ENCODE measurements at places on chromosomes 2 and 18.

- no peak for DNase-seq
These were observed 16.5 kb upstream of the TEX51 start for GRCh38 chr2:126882181-126882580.

DNA sequence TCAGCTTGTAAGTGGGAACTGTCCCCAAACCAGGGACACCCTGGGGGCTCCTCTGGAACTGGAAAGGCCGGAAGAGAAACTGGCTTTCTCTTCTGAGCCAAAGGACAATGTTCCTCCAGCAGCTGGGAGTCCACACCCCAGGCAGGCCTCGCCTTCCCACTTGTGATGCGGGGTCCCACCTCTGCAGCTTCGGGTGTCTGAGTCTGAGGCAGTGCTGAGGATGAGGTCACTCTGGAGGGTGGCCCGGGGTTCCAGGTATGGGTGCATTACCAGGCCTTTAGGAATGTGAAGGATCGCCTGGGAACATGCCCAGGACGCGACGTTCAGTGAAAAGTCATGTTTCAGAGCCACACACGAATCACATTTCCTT, 18.2 kb upstream of the BOK start:
- no peak for DNase-seq

DNA sequence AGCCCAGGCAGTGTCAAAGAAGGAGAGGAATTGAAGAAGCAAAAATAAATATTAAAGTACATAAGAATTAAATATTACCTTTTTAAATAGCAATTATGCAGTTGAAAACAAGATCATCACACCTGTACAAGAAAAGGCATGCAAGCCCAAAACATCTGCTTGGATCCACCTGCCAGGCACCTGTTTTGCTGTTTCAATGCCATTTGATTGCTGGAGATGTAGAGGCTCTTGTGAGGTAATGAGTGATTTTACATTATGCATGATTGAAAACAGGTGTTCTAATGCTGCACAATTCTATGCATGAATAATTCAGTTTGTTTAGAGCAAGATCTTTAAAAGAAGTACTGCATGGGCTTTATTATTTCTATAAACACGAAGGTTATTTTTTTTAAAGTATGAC, 700.6 kb upstream of the ZEB2 start:
- DNase-seq = no peak

DNA sequence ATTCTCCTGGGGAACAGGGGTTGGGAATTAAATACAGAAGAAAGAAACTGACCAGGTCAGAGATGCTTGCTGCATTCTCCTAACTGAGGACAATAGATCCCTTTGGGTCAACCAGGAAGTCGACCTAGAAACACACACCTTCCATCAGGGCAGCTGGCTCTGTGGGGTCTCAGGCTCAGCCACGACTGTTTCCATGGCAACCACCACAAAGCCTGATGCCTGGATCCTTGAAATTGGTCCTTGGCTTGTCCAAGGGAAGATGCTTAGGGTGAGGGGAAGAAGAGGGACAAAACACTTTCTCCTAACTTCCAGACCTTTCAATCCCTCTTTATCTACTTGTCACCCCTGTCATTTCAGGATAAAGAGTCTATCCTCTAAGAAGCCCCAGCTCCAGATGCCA, 194.4 kb downstream of the ALK start:
- DNase-seq = no peak

DNA sequence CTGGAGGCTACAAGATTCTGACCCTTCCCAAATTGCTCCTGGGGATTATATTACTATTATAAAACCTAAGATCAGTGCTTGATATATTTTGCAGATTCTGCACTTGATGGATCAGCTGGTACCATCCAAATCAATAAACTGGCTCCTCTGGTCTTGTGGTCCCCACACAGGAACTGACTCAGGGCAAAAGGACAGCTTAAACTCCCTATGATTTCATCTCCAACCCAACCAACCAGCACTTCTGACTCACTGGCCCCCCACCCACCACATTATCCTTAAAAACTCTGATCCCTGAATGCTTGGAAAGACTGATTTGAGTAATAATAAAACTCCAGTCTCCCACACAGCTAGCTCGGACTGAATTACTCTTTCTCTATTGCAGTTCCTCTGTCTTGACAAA, 82.1 kb downstream of the TMEM163 start:
- no peak for DNase-seq

GRCh38 chr2:233936089-233936488, 18.9 kb downstream of the TRPM8 start:
- no peak for DNase-seq

DNA sequence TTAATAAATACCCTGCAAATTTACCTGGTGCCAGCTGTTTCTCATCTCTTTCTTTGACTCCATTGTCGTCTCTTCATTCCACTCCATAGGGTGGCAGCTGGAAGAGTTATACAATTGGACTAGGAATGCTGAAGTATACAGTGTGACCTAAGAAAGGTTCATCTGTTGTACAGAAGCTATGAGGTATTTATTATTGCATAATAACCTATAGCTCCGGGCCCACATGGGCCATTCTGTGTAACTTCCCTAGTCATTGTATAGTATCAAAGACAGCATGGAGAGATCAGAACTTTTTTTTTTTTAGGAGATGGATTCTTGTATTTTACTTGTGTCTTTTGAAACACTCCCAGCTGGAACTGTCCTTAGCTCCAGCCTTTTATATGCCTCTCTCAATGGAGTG, 26.2 kb downstream of the BMP10 start:
- DNase-seq = no peak

GRCh38 chr18:63082366-63083019, 237.1 kb downstream of the BCL2 start:
- DNase-seq = no peak

DNA sequence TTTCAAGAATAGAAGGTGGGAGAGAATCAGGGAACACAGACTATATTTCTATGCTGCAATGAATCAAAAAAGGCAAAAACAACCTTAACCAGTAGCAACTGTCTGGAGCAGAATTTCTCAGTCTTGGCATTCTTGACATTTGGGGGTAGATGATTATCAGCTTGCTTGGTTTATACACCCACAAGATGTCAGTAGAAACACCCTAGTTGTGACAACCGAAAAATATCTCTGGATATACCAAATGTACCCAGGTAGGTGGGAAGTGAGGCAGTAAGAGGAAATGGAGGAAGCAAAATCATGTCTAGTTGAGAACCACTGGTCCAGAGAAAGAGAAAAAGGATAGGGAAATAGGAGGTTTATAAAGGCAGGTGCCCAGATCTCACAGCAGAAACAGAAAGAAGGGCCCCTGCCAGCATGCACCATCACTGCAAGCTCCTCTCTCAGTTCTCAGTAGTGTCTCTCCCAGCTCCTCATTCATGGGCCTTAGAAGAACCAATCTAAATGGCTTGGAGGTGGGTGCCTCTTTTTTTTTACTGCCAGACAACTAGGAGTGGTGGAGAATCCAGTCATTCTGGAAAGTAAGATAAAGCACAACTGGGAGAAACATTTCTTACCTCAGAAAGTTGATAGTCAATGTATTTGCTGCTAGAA, 50.4 kb downstream of the MBD2 start:
- peak; percentile 66 for DNase-seq

- no peak for DNase-seq
These were observed 26.6 kb downstream of the CROCC2 start for GRCh38 chr2:240932724-240933047.

DNA sequence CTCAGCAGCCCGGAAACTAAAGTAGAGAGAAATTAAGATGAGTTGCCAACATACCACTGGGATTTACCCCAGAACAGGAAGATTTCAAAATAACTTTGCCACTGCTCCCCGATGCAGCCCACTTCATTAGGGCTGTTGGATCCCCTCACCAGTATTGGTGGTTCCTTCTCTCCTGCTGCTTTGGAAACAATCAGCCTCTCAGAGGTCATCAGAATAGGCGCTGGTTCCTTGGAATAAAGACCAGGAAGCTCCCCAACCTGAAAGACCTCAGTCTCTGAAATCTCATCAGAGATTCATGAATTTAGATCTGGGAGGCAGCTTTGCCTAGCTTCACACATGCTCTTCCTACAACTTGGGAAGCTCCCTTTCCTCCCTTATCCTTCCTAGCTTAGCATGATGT, 332.4 kb downstream of the STK39 start:
- DNase-seq = no peak

DNA sequence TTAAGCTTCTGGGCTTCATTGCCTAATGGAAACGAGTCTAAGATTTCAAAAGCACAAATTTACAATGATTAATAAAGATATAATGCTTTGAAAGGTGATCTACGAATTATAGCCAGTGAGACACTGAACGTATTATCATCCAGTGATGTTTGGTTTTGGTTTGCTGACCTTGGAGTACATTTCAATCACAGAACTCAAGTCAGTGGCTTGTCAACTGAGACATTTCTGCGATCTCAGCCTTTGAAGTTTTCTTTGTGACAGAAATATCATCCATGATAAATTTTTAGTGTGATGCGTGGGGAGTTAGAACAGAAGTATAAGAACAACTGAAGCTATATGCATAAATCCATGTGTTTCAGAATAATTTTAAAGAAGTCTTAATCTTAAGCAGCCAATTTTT, 263.8 kb downstream of the TCF4 start:
- peak; percentile 44 for DNase-seq

GRCh38 chr2:132740081-132740720, 70.2 kb upstream of the LYPD1 start:
- DNase-seq = no peak

GRCh38 chr2:74755386-74755785, 78.5 kb upstream of the HK2 start:
- no peak for DNase-seq

DNA sequence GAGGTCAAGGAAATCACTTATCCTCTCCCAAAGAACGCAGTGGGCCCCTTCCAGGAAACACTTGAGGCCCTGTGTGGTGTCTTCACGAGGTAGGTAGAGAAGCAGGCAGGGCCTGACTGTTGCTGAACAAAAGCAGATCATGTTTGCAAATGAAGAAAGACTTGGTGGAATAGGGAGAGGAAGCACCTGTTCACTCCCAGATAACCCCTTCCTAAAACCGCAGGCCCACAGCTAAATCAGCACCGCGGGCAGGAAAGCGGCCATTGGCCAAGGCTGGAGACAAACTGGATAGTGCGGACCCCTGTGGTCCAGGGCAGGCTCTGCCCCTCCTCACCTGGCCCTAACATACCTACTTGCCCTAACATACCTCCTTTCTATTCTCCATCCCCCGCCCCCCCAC, 64.9 kb upstream of the KLHL29 start:
- DNase-seq = no peak

- no peak for DNase-seq
These were observed 102.4 kb upstream of the EPAS1 start for GRCh38 chr2:46194856-46195255.

- DNase-seq = no peak
These were observed 94.1 kb upstream of the THOC1 start for GRCh38 chr18:361941-362310.

GRCh38 chr2:232898592-232899543, 28.8 kb downstream of the SNORC start:
- DNase-seq = no peak

DNA sequence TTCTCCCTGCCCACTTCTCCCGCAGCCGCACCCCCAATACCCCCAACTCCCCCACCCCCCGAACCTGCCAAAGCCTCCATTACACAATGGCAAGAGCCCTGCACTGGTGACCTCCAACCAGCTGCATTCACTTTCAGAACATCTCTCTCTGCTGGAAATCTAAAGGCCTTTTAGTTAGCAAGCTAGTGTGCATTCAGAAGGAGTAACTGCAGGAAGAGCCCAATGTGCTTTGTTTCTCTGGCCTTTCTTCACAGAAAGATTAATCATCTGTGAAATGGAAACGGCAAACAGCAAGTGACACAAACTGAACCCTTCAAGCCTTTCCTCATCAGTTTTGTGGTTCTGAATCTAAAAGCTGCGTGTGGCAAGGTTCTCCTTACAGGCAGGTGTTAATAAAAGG, 124.2 kb downstream of the OLA1 start:
- DNase-seq = no peak

DNA sequence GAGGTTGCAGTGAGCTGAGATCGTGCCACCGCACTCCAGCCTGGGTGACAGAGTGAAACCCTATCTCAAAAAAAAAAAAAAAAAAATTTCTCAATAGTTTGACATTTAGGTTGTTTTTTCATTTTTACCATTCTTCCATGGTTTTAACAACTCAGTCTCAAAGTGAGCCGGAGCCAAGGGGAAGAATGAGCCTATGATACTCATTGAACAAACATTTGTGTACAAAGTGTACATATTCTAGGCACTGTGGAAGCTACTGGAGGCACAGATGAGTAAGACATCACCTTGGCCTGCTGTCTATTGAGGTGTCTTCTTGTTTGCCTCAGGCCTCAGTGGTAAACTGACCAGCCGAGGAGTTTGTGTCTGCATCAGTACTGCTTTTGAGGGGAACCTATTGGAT, 21.9 kb downstream of the CENPO start:
- DNase-seq = no peak

GRCh38 chr2:165953306-165953654, 296 bp downstream of the TTC21B start:
- no peak for DNase-seq

DNA sequence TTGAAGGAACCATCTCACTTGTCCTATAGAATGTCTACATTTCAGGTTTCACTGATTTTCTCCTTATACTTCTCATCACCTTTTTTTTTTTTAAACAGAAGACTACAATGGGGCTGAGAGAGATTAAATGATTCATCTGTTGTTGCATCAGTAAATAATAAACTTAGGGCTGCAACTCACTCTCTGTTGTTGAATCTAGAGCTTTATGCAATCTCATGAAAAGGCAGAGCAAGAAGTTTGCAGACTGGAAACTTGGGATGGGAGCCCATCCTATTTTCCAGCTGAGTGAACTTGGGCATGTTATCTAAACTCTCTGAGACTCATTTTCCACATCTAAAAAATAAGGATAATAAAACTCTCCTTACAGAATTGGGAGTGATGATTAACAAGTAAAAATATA, 58.4 kb downstream of the PDE1A start:
- no peak for DNase-seq

- DNase-seq = no peak
These were observed 13.0 kb upstream of the FHL2 start for GRCh38 chr2:105411720-105412407.

DNA sequence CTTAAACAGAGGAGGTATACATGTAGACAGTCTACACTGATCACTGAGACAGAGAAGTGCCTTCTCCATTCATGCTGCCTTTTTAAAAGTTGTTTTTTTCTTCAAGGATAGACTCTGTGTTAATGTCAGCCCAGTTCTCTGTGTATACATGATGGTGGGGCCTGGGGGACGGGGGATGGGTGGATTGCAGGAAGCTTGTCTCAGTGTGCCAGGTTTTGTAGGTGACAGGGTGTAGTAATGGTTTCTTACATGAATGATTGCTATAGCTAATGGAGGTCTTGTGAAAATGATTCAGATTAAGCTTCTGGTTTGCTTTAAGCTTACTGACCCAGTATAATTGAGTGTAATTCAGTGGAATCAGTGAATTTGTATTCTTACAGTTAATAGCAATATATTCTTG, 423.6 kb downstream of the PTPRM start:
- DNase-seq = no peak

- DNase-seq = no peak
These were observed 683.1 kb upstream of the ACVR2A start for GRCh38 chr2:147161746-147162145.
